ENCODE measurements at places on chromosomes 5 and 9. TPM values are rescaled to one million over a fixed set of nuclear protein-coding genes. Genes with fewer than 3 reads are reported as not detected.

Gene EQTN
- not detected for total RNA-seq

Gene GFI1B
- 2.4 TPM for total RNA-seq

Gene CTXN3
- total RNA-seq = not detected

Gene GPR151
- total RNA-seq = not detected

Gene C5
- total RNA-seq = 4.3 TPM

Gene IL3
- not detected for total RNA-seq

Gene FOXD4L6
- total RNA-seq = not detected

Measured in spleen (tissue), 13 donors.